Keratinocyte (primary cell): ENCODE measurements at places on chromosomes 3 and 15.

- DNase-seq: no peak
Measured at GRCh38 chr3:156102267-156102931, 18.0 kb upstream of the KCNAB1 start.

GRCh38 chr15:55060836-55061235 lies 135.9 kb downstream of the RSL24D1 start:
- no peak for DNase-seq

DNA sequence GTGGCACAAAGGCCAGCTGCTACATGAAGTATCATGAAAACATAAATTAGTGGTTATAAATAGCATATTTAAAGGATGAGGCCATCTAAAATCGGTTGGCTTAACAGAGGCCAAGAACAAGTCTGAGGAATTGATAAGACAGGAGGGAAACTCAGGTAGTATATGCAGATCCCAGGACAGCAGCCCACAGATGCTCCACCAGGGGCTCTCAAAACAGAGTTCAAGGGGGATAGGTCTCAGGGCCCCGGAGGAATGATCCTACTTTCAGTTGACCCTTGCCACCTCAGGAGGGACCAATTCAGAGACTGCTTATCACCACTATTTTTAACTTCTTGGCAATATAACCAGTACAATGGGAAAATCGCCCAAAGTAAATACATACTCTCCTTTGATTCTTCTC lies 56.8 kb downstream of the RORA start:
- DNase-seq: no peak

- DNase-seq: no peak
Measured at GRCh38 chr15:43868406-43868805, 41.6 kb downstream of the WDR76 start.

GRCh38 chr3:73601481-73601880 lies 23.3 kb downstream of the PDZRN3 start:
- DNase-seq: no peak

GRCh38 chr3:146839727-146840375 lies 234.7 kb upstream of the PLSCR5 start:
- no peak for DNase-seq

GRCh38 chr15:43939070-43939469 lies 112.3 kb downstream of the WDR76 start:
- no peak for DNase-seq

DNA sequence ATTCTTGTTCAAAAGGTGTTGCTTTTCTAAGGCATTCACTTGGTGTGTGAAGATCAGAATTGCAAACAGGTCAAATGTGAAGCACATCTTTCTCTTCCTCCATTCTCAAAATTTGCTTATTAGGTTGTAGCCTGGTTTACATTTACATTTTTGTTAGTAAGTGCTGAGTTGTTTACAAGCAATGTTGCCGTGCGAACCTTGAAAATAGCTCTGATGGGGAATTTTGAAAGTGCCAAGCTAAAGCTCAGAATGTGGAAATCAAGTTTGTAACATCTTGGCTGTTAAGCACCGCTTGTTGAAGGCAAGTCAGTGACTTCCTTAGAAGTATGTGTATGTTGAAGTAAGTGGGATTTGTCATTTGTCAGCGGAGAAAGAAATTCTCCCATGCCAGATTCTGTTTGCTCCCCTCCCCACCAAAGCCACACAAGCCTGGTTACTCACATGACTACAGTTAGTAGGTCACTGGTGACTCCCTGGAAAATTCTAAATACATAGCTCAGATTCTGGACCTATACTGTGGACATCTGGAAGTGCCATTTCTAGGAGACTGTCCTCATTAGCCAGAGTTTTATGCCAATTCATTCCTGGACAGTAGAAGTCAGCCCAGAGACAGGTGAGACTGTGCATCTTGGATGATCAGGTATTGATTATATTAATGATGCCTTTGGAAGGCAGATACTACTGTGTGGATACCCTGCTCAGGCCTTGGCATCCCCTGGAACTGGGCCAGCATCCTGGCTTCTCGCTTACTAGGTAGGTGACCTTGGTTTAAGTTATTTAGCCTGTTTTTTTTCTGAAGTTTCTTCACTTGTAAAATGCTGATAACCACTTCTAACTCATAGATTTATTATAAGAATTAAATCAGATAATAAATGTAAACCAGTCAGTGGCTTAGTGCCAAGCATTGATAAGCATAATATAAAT lies 390.6 kb upstream of the SEMA6D start:
- DNase-seq: no peak

GRCh38 chr3:35737934-35738706 lies 98.8 kb downstream of the ARPP21 start:
- DNase-seq: no peak

DNA sequence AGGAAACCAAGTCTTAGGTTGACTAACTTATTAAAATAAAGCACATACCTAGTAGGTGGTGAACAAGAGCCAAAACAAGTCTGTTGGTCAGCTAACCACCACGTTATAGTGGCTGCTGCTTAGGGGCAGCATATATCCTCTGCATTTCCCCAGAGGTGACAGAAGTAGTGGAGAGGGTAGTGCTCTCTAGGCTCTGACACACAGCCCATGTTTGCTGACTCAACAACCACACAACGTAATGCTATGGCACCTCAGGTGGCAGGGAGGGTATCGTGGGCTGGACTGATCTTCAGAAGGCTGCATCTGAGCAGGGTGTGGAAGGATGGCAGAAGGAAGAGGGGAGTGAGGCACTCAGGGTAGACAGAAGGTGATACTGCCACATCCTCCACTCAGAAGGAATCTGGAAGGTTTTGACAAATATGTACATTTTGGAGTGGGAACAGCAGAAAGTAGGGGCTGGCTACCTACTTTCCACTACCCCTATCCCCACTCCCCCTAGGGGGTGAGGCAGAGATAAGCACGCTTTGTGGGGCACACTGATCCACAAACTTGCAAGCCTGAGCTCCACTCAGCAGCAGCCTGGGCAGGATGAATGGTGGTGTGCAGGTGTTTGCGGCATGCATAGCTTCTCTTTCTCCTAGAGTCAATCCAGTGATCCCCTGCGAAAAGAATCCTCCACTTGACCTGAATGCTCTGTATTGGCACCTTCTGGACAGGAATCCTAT lies 178.1 kb downstream of the RORA start:
- DNase-seq: no peak
